ENCODE measurements at places on chromosomes 5 and 9.

DNA sequence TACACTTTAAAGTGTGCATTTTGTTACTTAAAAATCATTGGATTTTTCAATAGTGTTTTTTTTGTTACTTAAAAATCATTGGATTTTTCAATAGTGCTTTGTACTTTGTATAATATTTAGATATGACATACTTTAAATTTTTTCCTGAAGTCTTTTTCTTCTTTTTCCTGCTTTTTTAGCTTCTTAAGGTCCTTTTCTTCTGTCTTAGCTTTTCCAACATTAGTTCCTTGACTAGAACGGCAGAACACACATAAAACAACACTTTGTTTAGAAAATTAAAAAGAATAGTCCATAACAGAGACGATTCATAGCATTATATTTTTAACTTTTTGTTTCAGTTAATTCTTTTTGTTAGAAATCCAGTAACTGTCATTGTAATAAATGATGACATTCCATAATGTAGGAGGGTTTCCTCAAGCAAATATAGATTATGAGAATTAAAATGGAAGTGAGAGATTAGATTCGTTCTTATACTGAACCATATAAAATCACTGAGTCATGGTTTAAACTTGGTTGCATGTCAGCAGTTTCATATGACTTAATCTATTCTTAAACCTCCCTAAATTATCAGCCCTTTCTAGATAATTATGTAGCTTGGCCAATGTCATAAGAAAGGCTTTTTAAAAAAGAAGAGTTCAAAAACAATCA is 45.3 kb upstream of the RICTOR start:
- DNase-seq, result no peak

DNA sequence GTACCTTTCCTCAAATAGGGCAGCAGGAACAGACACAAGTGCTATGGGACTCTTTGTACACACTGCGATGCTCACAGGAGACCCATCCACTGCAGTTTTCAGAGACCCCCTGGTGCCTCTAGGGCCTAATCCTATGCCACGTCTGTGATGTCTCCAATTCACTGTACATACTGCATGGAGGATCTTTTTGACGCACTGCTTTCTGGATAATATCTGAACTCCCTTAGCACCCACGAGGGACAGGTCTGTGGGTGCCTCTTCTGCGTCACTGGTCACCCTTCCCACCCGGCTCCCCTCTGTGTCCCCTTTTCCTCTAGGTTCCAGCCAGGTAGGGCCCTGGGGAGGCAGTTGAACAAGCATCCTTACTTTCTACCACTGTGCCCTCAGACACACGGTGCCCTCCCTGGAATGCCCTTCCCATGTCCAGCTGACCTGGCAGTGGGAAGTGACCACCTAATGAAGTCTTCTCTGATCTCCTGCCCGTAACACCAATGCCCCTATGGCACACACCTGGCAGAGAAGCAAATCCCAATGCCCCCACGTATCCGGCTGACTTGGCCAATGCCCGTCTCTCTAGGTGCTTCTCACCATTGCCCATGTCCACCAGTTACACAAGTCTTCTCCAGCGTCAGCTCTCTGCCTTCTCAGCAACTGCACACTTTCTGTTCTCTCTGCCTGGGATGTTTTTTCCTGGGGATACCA is 41.5 kb downstream of the FOXI1 start:
- DNase-seq, result no peak

- no peak for DNase-seq
Observed at GRCh38 chr5:7391814-7392692, 3.9 kb upstream of the ADCY2 start.

DNA sequence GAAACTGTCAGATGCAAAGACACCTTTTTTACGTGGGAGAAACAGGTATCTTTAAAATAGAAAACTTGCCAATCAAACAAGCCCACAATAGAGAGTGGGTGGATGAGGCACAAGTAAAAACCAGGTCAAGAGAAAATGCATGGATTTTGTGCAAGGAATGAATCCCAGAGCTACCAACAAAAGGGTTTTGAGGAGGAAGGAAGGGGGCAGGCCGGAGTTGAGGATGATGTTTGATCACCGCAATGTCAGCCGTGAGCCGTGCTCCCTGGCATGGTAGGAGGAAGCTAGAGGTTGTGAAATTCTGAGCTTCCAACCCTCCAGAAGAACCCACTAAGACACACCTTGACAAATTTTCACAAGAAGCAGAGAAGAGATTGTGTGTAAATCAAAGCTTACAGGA is 53.2 kb downstream of the HRH2 start:
- no peak for DNase-seq

Data from stimulated activated CD4-positive, alpha-beta T cell treated with anti-CD3 and anti-CD28 coated beads, Interleukin-2, amount 100 ng/mL, for 24 hours (primary cell).